A172 (cell line): ENCODE measurements at places on chromosomes 4 and X. TPM values are rescaled to one million over a fixed set of nuclear protein-coding genes. Genes with fewer than 3 reads are reported as not detected.

GRCh38 chr4:114728426-114728825 lies 129.8 kb downstream of the UGT8 start:
- no peak for DNase-seq

DNA sequence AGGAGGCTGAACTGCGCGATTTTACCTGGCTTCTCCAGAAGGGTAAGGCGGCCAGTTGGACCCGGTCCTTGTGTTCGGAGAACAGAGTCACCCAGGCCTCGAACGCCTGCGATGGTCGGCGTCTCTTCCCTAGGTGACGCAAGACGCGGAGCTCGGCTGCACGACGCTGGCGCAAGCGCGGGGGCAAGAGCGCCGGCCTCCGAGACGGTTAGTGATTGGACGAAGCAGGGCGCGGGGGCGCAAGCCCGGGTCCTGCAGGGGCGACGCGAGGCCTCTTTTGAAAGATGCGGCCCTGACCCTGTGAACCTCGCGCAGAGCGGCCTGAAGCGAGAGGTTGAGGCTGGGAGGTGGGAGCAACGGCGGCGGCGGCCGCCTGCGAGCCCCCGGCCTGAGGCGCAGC lies 428 bp downstream of the ADAD1 start:
- DNase-seq = no peak

GRCh38 chrX:153639177-153640044 lies 7.6 kb upstream of the DUSP9 start:
- no peak for DNase-seq

GRCh38 chrX:9845578-9845952 lies 59.3 kb downstream of the SHROOM2 start:
- no peak for DNase-seq

- no peak for DNase-seq
These were observed 552.6 kb downstream of the PCDH19 start for GRCh38 chrX:99857455-99857854.

DNA sequence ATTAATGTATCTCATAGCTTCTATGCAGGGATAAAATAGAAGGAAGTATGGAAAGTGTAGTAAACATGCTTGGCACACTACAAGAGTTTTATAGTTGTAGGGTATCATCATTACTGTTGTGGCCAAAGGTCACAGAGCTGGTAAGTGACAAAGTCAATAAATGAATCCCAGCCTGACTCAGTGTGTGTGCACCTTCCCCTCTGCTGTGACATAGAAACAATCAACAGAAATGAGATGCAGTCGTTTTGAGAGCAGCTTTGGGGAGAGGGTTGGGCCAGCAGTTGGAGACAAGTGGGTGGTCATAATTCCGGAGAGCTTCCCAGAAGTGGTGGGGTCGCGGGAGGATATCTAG lies 82.4 kb upstream of the RBPJ start:
- no peak for DNase-seq

- DNase-seq = no peak
These were observed 14.2 kb downstream of the ZNF518B start for GRCh38 chr4:10442976-10443375.

GRCh38 chrX:77962068-77962902 lies 7.2 kb downstream of the PGAM4 start:
- DNase-seq = peak; percentile 2

GRCh38 chr4:184664445-184665210 lies 15.1 kb downstream of the PRIMPOL start:
- DNase-seq = peak; percentile 16

DNA sequence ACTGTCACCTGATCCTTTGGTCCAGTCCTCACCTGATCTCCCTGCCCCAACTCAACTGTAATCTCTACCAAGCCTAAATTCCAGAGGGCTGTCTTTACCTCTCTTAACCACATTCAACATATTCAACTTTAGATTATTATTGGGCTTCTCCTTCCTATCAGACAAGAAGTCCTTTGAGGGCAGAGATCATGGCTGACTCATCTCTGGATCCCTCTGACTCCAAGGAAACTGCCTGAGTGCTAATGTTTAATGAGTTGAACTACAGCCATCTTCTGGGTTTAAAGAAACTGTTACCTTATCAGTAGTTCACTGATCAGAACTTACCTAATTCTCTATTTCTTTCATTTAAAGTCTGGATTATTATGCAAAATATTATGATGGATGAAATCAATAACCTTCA lies 135.7 kb downstream of the GPC3 start:
- DNase-seq = no peak

DNA sequence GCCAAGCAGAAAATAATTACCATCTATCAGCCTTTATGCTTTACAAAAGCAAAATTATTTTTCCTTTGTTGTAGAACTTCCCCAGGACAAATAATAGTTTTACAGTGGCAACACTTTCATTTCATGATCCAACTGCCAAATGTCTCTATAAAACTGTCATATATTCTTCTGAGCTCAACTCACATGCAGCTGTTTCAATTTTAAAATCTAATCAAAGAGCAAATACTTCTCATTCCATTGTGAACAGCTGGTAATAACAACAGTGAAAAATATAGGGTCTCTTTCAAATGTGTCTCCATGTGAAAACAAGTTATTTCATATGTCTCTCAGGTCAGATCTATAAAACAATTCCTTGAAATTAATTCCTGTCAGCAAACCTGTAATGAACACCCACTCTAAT lies 270.6 kb upstream of the SLC7A11 start:
- no peak for DNase-seq

GRCh38 chr4:15556511-15557092 lies 86.9 kb downstream of the CC2D2A start:
- no peak for DNase-seq

DNA sequence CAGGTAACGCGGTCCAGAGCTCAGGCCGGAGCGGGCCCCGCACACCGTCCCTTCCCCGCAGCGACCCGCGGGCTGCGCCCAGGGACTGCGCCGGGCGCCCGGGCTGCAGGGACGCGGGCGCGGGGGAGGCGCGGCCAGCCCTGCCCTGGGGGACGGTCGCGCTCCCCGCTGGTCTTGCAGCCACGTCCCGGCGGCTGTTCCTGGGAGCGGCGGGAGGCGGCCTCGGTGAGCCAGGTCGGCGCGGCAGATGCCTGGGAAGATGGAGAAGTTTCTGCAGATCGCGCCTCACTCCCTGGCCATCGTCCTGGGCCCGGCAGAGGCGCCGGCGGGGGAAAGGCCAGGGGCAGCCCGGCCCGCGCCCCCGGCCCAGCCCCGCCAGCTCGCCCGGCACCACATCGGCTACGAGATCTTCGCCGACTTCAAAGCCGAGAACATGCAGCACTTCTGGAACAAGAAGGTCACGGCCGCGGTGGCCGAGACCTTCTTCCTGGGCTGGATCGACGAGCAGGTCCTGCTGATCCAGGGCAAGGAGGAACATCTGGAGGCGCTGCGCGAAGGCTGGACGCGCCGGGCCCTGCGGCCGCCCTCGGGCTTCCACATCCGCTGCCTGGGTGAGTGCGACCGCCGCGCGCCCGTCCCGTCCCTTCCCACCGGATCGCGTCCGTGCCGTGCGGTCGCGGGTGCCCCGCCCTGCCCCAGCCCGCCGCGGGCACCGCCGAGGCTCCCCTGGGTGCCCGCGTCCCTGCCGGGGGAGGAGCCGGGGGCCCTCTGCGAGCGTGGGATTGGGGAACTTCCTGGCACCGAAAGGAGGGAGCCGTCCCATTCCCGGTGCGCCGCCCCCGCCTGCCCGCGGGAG lies 107.4 kb upstream of the STOX2 start:
- no peak for DNase-seq

GRCh38 chrX:12137951-12138360 lies 317 bp upstream of the FRMPD4 start:
- no peak for DNase-seq

RIPPLY1 gene
- total RNA-seq = 0.10 TPM in 1 of 2 replicates, not detected in the other

CYTL1 gene
- not detected in 2 replicates for total RNA-seq

ARHGEF38 gene
- total RNA-seq = not detected in 2 replicates

NCBP2L gene
- total RNA-seq = not detected in 2 replicates

DCAF16 gene
- 26.8 and 32.1 TPM in 2 replicates for total RNA-seq

RBBP7 gene
- total RNA-seq = 260 and 261 TPM in 2 replicates

CNKSR2 gene
- total RNA-seq = not detected in 2 replicates
